Colonic mucosa (tissue), 4 donors: ENCODE measurements at places on chromosomes 4 and X. TPM values are rescaled to one million over a fixed set of nuclear protein-coding genes. Genes with fewer than 3 reads are reported as not detected.
A peak's percentile ranks its signal among the peaks of the same experiment; 100 is the strongest.

- no peaks in the 10 kb centered on the region for H3K27me3 ChIP-seq
- no peaks in the 10 kb centered on the region for H3K4me1 ChIP-seq
- no peak for DNase-seq
- H3K36me3 ChIP-seq = no peaks in the 10 kb centered on the region
- H3K4me3 ChIP-seq = no peak overlapping the region
These were observed 6.4 kb downstream of the ACE2 start for GRCh38 chrX:15594371-15594770.

- no peak overlapping the region for H3K27ac ChIP-seq
- no peaks in the 10 kb centered on the region for H3K36me3 ChIP-seq
- no peak for DNase-seq
These were observed 53.0 kb upstream of the RASSF6 start for GRCh38 chr4:73673286-73673685.

Gene SPATA4
- total RNA-seq = not detected

Gene TBX22
- total RNA-seq = not detected

GRCh38 chrX:132107291-132107690, 20.5 kb downstream of the FRMD7 start:
- DNase-seq = no peak
- H3K4me3 ChIP-seq = no peak overlapping the region
- no peaks in the 10 kb centered on the region for H3K36me3 ChIP-seq

Gene ATP2B3
- not detected for total RNA-seq

DNA sequence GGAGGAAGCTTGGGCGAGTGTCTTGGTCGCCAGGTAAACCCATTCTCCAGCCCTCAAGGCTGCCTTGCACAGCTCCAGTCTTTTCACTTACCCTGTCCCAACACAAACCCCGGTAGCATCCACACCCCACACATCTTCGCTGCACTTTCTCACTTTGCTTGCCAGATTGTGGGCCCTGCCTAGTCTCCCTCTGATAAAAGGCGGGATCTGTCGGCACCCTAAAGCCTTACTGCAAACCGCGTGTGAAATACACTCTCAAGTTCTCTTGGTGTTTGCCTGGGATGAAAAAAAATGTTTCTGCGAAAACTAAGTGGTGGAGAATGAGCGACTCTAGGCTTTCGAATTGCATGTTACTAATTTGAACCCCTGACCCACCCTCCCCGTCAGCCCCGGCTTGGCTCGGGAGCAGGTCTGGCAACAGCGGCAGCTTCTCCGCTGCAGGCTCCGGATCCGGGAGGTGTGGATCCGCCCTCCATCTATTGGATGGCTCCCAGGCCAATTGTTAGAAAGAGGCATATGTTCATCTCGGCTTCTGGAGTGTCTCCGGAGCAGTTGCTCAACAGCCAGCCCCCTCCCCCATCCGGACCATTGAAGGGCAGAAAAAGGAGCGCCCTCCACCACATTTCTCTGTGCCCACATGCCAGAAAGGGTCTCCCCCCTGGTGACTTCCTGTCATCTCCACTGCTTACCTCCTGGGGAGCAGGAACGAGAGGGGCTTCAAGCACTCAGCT, 3.0 kb upstream of the CITED1 start:
- H3K27ac ChIP-seq = no peak overlapping the region
- H3K36me3 ChIP-seq = no peaks in the 10 kb centered on the region
- peak overlapping the region; percentile 10 for H3K4me3 ChIP-seq
- H3K4me1 ChIP-seq = no peaks in the 10 kb centered on the region
- H3K27me3 ChIP-seq = peaks cover 52% of the 10 kb centered on the region

- no peak overlapping the region for H3K27ac ChIP-seq
- no peaks in the 10 kb centered on the region for H3K4me1 ChIP-seq
- no peak overlapping the region for H3K4me3 ChIP-seq
- no peaks in the 10 kb centered on the region for H3K27me3 ChIP-seq
- no peaks in the 10 kb centered on the region for H3K36me3 ChIP-seq
These were observed 1001.6 kb upstream of the IGFBP7 start for GRCh38 chr4:58111818-58112217.

Gene SPOCK3
- total RNA-seq = not detected
